ENCODE measurements at places on chromosomes 16 and 17. TPM values are rescaled to one million over a fixed set of nuclear protein-coding genes. Genes with fewer than 3 reads are reported as not detected.
A peak's percentile ranks its signal among the peaks of the same experiment; 100 is the strongest.

- no peak for DNase-seq
Measured at GRCh38 chr17:12421646-12422306, 243.9 kb upstream of the MYOCD start.

DNA sequence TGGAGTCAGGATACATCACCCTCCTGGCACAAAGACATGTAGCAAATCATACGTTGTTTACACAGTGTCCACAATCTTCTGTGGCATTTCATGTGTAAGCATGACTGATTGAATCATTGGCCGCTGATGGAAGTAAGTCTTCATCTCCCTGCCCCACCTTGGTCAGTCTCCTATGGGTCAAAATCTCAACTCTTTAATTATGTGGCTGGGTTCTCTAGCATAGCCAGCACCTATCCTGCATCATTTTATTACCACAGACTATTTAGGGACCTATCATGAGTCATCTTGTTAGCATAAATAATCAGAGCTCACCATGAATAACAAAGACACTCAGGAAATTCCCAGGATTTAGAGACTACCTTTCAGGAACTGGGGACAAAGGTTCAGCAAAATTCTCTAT is 15.9 kb downstream of the TANC2 start:
- DNase-seq, result no peak

DNA sequence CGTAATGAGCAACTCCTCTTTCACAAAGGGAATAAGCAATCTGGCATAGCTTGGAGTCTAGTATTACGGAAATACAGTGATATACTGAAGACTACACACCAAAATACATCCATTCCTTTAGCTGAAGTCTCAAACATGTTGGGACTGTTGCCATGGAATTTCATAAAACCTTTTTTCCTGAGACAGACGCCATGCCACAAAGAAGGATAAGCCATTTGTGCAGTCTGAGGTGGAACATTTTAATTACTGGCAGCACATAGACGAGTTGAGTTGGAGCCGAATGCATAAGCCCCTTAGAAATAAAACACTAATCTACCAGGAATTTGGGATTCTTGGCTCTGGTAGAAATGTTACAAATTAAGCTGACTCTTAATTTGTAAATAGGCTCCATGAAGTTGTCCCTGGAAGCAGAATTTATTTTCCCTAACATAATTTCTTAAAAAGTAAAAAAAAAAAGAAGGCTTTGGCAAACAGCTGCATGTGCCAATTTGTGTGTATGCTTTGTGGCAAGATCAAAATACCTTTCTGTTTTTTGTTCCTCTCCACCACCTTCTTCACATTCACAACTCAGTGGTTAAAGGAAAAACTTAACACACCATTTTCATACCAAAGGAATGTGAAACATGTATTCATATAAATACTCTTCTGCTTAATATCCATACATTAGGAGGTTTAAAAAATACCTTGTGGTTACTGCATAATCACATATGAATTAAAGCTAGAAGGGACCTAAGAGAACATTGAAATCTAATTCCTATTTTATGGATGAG is 25.5 kb downstream of the GRB7 start:
- no peak for DNase-seq

The TAT gene
- not detected for total RNA-seq

DNA sequence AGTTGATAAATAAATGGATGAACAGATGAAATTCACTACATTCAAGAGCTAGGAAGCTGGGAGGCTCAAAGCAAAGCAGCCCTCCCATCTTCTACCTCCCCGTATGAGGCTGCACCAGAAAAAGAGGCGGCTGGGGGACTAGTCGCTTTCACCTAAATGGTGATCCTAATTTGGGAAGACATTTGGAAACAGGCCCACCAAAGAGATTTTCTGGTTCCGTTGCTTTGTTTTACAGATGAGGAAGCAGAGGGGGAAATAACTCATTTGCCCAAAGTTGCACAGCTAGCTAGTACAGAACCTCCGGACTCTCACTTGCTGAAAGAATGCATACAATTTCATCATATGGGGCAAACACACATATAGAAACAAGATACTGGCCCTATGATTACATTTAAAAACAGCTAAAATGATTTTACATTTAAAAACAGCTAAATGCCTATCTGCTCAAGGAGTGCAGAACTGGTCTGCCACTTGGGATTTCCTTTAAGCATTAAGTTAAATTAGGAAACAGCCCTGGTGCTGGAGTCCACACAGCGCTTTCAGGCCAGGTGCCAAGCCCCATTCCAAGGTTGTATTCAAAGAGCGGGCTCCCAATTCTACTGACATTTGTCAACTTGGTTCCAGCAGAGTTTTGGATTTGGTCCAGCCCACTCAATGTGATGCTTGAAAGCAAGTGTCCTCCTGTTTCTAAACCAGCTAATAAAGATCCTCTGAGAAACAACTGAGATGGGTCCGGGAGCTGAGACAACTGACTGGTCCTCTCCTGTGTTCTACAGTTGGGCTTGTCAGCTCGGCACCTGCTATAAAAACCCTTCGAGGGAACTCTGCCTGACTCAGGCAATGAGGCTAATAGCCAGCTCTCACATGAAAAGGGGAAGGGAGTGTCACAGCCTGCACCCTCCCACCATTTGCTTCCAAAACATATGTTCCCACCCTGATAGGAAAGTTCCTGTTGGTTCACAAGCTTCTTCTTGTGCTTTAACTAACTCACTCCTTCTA is 11.7 kb downstream of the ERN1 start:
- no peak for DNase-seq

- no peak for DNase-seq
Measured at GRCh38 chr16:19844945-19845641, 39.6 kb downstream of the GPRC5B start.

DNA sequence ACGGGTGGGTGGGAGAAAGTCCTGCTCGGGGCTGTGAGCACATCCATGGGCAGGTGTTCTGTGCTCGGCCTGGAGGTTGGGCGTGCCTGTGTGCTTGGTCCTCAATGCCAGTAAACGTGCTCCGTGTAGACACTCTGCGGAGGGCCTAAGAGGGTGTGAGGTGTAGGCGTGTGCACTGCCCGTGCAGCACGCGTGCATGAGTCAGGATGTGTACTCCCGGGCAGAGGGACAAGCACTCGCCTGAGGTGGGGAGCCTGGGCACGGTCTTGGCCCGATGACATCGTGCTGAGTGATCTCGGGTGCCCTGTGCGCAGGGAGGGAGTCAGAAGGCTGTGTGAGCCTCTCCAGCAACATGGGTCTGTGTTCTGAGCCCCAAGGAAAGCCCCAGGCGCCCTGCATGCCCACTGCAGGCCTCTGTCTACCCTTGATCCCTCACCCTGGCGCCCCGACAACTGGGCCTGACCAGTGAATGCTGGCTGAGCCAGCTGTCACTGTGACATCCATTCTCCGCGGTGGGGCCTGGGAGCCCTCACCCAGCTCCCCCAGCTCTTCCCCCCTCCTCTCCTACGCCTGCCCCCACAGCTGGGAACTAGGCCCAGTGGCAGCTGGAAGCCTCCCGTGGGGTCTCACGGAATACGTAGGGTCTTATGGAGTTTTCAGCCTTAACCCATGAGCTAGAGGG is 23.5 kb upstream of the NXPH3 start:
- no peak for DNase-seq

The METRN gene
- 16.0 TPM for total RNA-seq

- DNase-seq, result no peak
Measured at GRCh38 chr16:57341441-57342303, 16.9 kb upstream of the CCL22 start.

The SDK2 gene
- 0.05 TPM for total RNA-seq

- peak; percentile 93 for DNase-seq
Measured at GRCh38 chr16:27405546-27406451, 3.8 kb downstream of the IL21R start.

- no peak for DNase-seq
Measured at GRCh38 chr16:19771796-19772195, 53.7 kb downstream of the IQCK start.

DNA sequence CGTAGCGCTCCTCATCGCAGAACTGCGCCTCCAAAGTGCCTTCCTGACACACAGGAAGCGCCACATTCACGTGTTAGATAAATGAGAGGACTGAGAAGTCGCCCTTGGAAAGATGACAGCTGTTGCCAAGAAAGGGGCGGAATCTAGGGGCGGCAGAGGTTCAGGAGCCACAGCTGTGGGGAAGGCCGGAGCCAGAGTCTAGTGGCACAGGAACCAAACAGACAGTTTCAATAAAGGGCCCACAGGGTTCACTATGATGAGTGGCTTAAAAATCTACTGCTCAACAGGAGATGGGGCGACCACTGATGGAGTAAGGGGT is 4.7 kb downstream of the FLCN start:
- no peak for DNase-seq

The CCL17 gene
- 3.1 TPM for total RNA-seq

DNA sequence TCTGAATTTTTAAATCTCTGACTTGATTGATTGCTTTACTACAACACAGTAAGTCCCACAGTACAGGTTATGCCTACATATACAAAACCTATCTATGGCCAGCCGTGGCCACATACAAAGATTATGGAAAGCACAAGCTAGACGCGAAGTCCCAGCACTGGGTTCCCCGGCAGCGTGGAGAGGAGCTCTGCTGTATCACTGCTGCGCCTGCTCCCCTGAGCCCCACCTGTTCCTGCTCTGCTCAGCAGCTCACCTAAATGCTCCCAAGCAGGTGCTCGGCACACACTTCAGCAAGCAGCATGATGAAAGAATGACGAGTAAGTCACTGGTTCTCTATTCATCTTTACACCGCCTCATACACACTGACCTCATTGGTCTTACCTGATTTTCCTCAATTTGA is 20.6 kb downstream of the ZDHHC7 start:
- no peak for DNase-seq

The EVPLL gene
- total RNA-seq, result not detected

DNA sequence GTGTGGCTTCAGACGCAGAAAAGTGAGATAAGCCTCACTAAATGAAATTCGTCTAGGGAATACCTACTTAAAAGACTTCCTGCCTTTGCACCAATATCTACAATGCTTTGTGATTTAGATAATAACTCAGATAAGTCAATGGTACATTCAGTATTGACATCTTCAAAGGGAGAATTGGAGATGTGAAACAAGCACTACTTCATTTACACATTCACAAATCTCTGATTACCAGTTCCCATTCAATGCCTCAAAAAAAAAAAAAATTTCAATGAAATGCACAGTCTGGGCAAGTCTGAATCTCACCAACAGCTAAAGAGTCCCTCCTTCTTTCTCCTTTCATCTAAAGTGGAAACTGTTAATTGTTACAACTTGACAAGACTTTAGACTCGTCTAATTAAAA is 3.7 kb downstream of the PHF12 start:
- no peak for DNase-seq
